ENCODE measurements at places on chromosomes 6 and 20.

DNA sequence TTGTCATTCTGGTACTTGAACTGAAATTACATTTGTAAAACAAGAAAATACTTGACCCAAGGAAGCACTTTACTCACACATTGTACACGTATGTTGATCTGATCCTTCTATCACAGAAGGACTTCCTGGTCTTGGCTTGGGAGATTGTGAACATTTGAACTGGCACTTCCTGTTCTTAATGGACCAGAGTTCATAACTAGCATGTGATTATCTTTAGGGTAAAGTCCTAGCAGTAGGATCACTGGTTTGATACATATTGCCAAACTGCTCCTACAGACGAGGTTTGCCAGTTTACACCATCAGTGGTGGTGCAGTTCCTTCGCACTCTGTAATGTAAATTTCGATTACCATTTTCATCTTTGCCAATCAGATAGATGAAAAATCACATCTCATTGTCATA lies 12.7 kb downstream of the HECA start:
- DNase-seq: no peak

DNA sequence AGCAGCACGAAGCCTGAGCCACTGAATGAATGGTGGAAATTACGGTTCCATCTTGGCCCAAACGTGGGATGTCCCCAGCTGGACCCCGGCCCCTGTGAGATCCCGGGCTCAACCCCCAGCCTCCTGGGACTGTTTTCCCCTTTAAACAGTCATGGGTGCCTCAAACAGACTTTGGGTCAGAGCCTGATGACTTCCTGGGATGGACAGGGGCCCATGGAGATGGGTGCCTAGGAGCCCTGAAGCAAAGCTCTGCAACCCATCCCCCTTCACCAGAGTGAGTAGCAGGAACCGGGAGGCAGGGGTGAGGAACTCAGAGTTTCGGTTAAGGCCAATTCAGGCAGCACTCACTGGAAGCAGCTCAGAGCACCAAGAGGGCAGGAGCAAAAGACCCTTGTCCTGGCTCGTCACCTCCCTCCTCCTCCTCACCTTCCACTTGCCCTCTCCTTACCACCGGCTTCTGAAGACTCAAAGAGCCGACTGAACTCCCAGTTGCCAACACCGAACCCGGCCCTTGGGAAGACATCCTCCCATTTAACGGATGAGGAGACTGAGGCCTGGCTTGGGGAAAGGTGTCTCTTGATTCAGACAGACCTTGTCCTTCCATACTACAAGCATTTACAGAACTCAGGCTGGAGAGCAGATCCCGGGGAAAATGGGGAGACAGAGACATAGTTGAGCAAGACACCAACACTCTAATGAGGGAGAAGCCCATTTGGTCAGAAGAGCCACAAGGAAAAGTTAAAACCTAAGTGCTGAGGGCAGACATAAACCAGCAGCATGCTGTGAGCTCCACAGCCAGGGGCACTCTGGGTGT lies 14.9 kb upstream of the TLDC2 start:
- DNase-seq: no peak

DNA sequence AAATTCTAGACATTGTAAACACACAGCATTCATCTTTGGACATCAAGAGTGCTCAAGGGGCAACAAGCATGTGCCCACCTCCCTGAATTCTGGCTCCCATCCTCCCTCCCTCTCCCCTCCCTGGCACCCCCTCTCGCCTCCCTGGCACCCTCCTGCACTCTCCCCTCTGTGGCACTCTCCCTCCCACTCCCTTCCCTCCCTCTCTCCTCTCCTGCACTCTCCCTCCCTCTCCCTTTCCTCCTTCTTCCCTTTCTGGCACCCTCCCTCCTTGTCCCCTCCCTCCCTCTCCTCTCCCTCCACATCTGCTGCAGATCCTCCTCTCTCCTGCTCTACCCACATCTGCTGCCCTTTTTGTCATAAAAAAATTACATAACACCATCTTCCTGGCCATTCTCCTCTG lies 113.0 kb upstream of the SLC22A23 start:
- no peak for DNase-seq

DNA sequence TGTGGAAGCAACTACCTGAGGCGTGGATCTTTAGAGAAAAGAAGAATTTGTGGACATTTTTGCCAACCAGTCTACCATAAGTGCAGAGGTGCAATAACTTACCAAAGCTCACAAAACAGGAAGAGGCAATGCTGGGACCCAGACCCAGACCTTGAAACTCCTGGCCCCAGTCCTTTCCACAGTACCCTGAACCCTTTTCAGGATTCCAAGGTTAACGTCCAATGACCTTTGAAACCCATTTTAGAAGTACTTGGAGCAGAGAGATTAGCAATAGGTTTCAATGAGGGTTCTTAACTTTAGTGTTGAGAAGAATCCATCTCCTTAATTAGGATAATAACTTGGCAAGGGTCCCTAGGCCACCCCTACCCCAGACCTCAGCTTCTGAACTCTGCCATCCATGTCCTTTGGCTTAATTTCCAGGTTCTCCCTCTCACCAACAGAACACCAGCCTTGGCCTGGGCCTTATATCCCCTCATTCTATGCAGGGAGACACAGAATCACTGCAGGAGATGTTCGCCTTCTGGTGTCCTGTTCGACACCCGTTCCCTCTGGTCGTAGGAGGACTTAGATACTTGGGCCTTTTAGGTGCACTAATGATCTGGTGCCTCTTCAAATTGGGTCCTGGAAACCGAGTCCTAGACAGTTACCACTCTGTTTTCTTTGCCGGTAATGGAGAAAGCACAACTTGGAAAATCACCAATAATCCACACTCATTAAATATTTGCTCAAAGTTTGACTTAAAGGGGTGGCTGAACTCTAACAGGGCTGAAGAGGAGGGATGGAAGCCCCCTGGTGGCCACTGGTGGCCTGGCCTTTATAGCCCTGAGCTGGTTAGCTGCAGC lies 40.6 kb downstream of the ISM1 start:
- DNase-seq: no peak

- no peak for DNase-seq
These were observed 20.2 kb downstream of the GPR6 start for GRCh38 chr6:109998159-109998785.

DNA sequence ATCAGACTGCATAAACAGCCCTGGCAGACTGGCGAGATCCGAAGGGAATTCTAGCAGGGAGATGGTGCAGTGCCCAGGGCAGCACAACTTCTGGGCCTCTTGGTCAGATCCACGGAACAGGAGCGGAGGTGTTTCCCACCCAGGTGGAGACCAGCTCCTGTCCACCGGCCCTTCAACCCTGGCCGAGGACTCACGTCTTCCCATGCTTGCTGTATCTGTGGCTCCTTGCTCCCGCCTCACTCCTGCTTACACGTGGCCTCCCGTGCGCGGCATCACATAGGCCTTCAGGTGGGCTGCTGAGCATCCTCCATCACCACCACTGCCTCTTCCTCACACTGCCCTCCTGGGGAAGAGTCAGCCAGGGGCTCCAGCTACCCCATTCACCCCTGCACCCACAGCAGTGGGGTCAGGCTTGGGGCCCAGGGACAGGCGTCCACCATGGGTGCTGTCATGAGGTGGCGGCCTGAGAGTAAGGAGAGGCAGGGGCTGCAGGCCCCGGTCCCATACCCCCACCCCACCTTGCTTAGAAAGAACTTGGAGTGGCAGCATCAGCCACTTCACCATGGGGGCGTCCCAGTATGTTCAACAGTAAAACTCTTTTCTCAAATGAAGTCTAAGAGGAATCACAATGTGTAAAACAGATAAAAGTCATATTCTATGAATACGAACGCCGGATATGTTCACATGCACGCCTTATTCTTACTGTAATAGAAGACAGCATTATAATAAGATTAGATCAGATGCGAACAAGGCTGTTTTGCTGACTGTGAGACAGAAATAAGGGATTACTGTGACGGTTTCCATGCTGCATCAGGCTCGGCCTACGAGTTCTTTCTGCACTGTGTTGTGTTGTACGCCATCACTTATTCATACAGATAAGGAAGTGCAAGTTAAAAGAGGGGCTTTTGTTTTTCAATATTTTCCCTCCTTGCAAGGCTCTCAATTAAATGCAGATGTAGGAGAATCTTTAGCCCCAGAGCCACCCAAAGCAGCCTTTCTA lies 165.4 kb downstream of the GRM4 start:
- DNase-seq: no peak

GRCh38 chr6:152981989-152982903 lies 595 bp downstream of the FBXO5 start:
- DNase-seq: no peak

DNA sequence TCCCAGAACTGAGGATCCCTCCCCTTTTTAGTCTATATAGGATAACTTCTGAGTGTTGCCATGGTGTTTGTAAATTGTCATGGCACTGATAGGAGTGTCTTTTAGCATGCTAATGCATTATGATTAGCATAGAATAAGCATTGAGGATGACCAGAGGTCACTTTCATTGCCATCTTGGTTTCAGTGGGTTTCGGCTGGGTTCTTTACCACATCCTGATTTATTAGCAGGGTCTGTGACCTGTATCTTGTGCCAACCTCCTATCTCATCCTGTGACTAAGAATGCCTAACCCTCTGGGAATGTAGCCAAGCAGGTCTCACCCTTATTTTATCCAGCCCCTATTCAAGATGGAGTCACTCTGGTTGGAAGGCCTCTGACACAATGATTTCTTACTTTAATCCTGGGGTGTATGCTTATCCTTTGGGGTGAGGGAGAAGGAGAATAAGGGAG lies 19.6 kb downstream of the WFDC2 start:
- no peak for DNase-seq

DNA sequence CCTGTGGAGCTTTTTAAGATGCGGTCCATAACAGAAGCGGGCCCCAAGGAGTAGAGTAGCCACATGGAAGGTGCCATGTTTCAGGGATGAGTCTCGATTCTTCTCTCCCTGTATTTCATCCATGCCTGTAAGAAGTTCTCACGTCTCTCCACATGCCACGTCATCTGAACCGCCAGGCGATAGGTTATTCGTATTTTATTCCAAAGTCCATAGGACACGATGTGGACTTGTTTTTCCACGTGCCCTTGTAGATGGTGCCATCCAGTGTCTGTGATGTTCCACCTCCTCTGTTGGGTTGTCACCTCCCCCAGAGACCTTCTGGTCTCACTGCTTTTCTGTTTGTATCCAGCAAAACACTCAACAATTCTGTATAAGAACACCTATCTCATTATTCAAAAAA lies 17.6 kb downstream of the HEBP2 start:
- no peak for DNase-seq

DNA sequence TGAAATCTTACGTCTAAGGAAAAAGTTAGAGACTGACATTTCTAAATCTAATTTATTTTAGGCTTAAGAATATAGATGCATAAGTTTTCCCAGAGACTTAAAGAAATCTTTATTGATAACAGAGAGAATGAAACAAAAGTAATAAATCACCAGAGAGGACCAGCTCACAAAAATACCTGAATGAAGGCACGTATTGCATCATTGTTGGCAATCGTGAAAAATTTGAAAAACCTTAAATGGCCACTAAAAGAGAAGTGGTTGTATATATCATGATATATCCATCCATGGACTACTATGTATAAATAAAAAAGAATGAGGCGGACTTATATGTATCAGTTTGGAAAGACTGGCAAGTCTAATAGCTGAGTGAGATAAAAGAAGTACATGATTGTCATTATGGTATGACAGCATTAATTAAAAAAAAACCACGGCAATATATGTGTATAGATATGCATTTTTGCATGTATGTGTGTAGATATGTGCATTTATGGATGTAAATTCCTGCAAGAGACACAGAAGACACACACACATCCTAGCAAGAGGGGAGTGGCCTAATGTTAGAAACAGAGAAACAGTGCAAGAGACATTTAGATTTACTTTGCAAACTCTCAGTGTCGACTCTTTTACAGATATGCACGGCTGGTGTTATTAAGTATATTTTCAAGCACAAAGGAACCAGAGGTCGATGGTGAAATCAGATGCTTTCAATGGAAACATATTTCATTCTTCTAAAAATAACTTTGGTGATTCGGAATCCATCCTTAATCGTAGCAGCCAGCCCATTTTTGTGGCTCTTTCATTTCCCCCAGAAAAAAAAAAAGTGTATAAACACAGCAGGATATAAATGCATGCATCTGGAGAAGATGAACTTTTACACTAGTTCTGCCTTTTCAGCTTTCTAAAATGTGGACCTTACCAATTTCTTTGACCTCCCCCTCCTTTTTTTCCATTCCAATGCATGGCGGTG lies 156.1 kb upstream of the SALL4 start:
- DNase-seq: no peak

DNA sequence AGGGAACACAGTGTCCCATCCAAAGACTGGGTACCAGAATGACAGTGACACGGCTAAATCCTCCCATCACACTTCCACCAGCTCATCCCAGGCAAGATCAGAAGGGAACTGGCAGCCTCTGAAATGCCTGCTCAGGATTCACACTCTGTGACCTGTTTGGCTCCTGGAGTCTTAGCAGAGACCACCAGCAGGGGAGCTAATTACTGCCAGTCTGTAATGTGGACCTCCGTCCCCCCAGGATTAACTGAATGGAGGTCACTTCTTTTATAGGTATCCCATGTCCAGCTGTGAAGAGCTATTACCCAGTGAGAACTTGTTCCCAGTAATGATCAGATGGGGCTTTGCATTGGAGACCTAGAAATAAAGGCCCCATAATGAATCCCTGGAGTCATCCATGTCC lies 45.2 kb downstream of the DEFB114 start:
- DNase-seq: no peak

DNA sequence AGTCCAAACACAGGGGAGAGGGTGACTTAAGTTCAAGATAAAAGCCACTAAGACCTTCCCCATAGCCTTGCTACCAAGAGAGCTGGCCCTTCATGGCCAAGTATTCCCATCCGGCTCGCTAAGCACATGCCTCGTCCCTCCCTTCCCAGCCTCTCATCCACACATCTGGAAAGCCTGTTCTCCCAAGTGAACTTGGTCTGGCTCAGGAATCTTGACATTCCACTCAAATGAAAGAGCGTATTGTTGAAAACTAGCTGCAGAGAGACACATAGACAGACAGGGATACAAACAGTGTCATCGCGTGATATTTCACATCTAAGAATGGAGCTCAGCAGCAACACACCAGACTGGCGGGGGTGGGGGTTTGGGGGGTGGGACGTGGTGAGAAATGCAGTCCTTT lies 182.8 kb upstream of the FOXQ1 start:
- no peak for DNase-seq

- DNase-seq: no peak
These were observed 151.2 kb downstream of the GRM4 start for GRCh38 chr6:33994472-33995308.

DNA sequence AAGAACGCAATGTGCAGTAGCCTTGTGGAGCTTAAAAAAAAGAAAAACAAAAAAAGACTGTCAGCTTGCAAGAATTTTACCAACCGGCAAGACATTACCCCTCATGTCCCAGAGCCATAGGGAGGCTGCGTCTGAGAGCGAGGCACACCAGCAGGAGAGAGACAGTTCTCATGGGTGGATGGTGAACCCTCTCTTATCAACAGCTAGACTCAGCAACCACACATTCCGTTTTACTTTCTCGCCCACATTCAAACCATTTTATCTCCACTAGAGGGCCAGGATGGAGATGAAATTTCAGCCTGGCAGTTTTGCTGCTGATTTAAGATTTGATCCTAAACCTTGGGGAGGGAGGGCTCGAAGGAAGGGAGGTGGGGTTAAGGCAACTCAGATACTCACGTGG lies 247.0 kb downstream of the ATXN1 start:
- DNase-seq: no peak
